ENCODE measurements at places on chromosomes 2 and 18.

- ATAC-seq = no peak
Measured at GRCh38 chr18:44774191-44774590, 93.5 kb downstream of the SETBP1 start.

DNA sequence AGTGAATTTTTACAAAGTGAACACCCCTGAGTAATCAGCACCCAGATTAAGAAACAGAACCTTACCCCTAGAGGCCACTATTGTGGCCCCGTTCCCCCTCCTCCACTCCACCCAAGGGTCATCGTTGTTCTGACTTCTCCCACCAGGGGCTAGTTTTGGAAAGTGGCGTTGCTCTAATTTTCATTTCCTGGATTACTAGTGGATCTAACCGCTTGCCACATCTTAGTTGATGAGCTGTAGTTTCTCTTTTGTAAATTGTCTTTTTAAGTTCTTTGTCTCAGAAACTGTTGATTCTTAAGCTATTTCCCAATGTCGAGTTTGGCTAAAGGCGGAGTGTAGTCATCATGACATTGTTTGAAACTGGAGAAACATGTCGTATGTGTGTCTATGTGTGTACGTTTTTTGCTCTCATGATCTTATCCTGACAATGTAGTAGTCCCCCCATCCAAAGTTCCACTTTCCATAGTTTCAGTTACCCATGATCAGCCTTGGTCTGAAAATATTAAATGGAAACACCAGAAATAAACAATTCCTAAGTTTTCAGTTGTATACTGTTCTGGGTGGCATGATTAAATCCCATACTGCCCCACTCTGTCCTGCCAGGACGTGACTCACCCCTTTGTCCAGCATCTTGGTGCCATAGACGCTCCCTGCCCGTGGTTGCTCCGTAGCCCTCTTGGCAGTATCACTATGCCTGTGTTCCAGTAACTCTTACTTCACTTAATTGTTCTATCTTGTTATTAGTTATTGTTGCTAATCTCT, 71.0 kb upstream of the SP3 start:
- ATAC-seq = peak; percentile 71

DNA sequence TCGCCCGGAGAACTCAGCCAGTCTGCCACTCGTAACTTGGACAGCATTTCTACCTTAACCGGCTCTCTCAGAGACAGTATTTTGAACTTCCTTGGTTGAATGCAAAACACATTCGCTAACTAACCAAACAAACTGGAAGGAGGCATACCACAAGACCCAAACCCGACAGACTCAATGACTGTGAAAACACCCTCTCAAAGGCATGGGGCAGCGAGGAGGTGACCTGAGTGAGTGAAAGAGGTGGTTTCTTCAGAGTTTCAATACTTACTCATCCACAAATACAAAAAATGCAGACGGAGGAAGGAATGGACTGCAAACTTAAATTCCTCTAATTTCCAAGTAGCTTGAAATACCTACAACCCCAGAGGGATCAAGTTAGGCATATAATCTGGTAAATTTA, 132.9 kb downstream of the GAREM1 start:
- ATAC-seq = no peak

DNA sequence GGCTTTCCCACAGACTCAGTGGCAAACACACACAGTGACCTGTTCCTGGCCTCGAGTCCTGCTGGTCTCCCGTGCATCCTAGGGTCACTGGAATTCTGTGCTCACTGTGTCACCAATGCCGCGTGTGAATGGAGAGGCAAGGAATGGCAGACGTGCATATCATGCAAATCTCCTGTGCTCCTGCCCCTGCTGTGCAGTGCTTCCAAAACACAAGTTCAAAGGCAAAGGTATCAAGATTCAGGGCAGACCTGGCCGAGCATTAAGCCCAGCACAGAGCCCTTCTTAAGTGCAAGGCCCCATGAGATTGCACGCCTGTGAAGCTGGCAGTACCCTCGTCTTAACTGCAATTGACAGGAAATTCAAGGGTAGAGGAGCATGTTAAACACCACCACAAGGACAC, 129.1 kb downstream of the NDUFA10 start:
- ATAC-seq = no peak

DNA sequence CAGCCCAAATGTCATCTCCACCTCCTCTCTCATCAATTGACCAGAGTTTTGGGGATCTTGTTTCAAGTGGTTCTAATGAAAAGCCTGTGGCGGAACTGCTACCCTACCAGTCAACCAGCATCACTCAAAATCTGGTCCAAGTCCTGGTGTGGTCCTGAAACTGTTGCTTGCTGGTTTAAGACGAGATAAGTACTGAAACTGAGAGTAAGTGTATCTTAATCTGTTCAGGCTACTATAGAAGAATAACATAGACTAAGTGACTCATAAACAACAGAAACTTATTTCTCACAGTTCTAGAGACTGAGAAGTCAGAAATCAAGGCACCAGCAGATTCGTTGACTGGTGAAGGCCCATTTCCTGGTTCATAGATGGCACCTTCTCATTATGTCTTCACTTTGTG, 879 bp upstream of the GALNT5 start:
- peak; percentile 80 for ATAC-seq

DNA sequence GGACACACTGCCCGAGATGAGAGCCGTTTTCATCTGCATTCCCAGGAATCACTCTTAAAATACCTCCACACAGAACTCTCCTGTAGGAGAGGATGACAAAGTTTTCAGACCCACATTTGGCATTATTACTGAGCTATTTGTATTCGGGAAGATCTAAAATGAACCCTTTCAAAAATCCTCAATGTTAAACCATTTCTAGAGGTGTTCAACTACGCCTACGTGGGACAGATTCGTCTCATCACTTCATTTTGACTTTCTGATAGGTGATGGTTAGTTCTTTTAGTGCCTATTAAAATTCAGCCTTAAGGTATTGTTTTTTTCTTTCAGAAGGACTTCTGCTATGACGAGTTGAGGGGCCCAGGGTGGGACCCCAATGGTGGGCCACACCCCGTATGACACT, 71.4 kb upstream of the MGAT4A start:
- ATAC-seq = no peak

DNA sequence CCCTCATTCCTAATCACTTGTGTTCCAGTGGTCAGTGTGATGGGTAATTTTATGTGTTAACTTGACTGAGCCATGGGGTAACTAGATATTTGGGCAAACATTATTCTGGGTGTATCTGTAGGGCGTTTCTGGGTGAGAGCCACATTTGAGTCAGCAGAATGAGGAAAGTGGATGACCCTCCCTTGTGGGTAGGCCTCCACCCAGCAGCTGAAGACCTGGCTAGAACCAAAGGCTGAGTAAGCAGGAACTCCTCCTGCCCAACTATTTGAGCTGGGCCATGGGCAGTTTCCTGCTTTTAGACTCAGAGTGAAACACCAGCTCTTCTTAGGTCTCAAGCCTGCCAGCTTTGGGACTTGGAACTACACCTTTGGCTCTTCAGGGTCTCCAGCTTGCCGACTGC, 141.8 kb downstream of the ACKR3 start:
- ATAC-seq = peak; percentile 93

- ATAC-seq = peak; percentile 36
Measured at GRCh38 chr2:221554769-221555493, 17.2 kb downstream of the EPHA4 start.

- no peak for ATAC-seq
Measured at GRCh38 chr18:66511792-66512191, 92.1 kb downstream of the CDH19 start.

- no peak for ATAC-seq
Measured at GRCh38 chr2:11746807-11747459, 501 bp downstream of the LPIN1 start.

Data from esophagus mucosa (tissue), 1 donor.